Tracheal epithelial cell (primary cell): ENCODE measurements at places on chromosomes 1 and 21. TPM values are rescaled to one million over a fixed set of nuclear protein-coding genes. Genes with fewer than 3 reads are reported as not detected.

COQ8A gene
- total RNA-seq, result 4.8 and 18.5 TPM in 2 replicates

DNASE2B gene
- total RNA-seq, result not detected in 2 replicates

RIMS3 gene
- 1.7 TPM in 2 replicates for total RNA-seq

CFAP74 gene
- not detected in 2 replicates for total RNA-seq

OR2M3 gene
- total RNA-seq, result not detected in 2 replicates

NDC1 gene
- 20.2 and 24.7 TPM in 2 replicates for total RNA-seq

FCRLB gene
- total RNA-seq, result 1.7 and 2.6 TPM in 2 replicates

F13B gene
- total RNA-seq, result not detected in 2 replicates

NGF gene
- 1.9 and 2.8 TPM in 2 replicates for total RNA-seq

MYCL gene
- 7.0 and 20.5 TPM in 2 replicates for total RNA-seq
